ENCODE measurements at places on chromosomes 12 and 14.

- no peak for DNase-seq
Observed at GRCh38 chr12:95424271-95424994, 49.5 kb upstream of the METAP2 start.

DNA sequence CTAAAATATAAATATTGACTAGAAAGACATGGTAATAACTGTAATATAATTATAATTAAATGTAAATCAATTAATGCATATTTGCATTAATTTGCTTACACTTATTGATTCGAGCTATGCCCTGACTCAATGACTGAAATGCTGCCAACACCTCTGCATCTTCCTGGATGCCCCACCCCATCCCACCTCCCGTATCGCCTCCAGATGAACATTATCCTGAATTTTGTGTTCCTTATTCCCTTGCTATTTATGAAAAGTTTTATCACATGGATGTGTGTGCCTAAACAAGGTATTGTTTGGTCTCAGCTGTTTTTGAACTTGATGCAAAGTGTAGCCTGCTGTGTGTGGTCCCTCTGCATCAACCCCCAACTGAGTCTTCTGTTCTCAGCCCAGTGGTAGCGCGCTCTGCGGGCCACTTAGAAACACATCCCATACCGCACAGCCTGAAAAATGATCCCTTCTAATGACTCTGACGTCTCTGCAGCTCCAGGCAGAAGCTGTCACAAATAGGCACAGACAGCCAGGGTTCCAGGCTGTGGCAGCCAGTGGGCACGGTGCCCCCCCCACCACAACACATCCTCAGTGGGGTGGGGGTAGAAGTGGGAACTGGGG lies 96.5 kb downstream of the PRMT8 start:
- DNase-seq: no peak

DNA sequence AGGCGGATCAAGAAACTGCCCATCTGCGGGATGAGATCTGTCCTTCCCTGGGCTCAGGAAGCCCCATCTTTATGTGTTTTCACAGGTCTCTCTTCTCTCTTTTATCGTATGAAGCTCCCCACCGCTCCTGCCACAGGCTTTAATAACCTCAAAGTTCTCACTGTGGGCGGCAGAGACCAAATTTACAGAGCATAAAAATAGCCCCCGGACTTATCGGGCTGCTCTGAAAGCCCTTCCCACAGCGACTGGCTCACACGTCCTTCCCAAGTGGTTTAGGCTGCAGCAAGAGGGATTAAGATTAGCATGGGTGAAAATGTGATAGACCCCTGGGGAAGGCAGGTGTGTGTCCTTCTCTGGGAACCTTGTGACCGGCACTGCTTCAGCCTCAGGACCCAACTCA lies 47.8 kb downstream of the TESC start:
- no peak for DNase-seq

- no peak for DNase-seq
Observed at GRCh38 chr14:76497550-76498462, 121.9 kb downstream of the ESRRB start.

- no peak for DNase-seq
Observed at GRCh38 chr12:30939234-30939633, 12.7 kb downstream of the TSPAN11 start.

GRCh38 chr12:38782359-38782758 lies 123.0 kb downstream of the CPNE8 start:
- no peak for DNase-seq

DNA sequence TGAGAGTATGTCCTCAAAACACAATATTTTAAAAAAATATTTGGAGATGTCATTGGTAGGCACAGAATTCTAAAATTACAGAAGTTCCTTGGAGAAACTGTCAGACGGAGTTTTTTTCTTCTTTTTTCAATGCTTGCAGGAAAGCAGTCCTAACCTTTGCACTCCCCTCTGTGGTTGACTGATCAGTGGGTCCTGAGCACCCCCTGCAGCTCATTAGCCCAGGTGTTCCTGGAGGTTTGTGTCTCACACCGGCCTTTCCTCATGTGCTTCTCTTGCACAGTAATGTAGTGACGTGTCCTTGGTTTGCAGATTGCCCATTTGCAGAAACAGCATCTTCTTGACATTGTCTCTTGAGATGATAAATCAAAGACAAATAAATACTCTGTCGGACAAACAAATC lies 513.0 kb downstream of the TMEM121 start:
- DNase-seq: no peak

GRCh38 chr12:130160711-130161231 lies 1.5 kb upstream of the FZD10 start:
- no peak for DNase-seq

All from Panc1 (cell line).